Dorsolateral prefrontal cortex (tissue), 122 donors: ENCODE measurements at places on chromosomes 1 and 21.

GRCh38 chr1:78464449-78464891, 26.3 kb upstream of the PTGFR start:
- no peak for DNase-seq

DNA sequence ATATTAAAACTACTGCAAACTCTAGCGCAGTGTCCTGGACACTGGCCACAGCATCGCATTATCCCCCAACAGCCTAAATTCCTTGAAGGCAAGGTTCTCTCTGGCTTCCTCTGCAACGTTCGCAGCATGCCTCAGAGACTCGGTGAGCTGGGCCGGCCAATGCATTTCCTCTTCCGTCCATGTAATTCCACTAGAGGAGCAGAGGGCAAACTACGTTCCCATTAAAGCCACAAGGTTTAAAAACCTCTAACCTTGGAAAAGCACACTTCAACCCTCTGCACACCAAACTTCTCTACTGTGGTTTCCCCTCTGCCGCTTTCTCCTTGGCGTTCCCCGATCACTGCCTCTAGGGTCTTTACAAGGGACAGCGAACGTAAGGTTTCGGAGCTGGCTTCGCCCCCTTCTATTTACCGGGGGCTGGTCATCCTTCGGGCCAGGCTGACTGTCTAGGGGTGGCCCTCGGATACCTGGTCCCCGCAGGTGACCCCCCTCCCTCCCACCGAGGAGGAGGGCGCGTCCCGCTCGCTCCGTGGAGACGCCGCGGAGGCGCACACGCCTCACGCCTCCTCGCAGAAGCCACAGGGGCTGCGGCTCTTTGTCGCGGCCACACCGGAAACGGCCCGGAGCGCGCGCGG, 456 bp upstream of the SMYD2 start:
- DNase-seq, result peak; percentile 11

DNA sequence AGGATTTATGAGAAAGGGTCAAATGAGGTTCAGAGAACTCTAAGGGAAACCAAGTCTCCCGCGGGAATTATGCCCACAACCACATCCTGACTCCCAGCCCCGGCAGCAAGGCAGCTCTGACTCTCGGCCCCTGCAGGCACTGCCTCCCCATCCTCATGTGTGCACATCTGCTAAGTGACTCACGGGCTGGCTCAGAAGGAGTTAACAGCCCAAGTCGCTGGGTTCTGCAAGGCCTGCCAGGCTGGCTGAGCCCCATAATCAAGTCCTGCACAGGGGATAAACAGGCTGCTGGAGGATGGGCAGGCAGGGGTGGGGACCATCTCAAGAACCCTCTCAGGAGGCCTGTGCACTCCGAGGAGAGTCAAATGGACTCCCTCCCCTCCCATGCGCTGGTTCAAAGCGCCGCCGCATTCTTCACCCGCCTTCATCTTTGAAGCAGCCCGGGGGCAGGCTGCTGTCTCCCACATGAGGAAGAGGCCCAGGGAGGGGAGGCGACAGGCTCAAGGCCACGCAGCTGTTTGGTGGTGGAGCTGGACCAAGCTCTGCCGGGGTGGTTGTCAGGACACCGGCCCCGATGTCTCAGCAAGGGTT, 344.3 kb downstream of the MATN1 start:
- no peak for DNase-seq

- DNase-seq, result no peak
These were observed 1.6 kb upstream of the PFKL start for GRCh38 chr21:44298301-44298700.

DNA sequence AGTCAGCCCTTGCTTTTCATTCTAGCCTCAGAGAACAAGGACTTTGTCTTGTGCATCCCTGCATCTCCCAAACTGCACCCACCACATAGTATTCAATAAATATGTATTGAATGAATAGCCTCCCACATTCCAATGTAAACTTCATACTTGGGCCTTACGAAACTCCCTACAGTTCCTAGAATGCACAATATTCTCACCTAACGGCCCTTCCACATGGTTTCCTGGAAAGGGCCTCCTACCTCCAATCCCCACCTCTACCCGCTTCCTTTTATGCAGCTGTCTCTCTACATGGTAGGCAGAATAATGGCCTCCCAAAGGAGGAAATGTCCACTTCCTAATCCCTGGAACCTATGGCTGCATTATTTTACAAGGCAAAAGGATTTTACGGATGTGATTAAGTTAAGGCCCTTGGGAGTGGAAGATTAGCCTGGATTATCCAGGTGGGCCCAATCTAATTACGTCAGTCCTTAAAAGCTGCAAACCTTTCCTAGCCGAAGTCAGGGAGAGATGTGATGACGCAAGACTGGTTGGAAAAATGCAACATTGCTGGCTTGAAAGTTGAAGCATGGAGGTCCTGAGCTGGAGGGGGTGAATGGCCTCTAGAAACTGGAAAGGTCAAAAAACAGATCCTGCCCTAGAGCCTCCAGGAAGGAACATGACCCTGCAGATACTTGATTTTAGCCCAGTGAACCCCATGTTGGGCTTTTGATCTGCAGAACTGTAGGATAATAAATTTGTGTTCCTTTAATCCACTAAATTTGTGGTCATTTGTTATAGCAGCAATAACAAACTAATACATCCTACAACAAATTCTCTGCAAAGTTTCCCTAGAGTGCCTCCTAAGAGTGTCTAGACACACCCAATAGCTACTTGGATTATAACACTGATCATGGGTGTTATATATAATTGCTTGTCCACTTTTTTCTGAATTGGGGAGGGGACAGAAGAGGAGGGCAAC, 5.2 kb upstream of the PIK3C2B start:
- DNase-seq, result no peak

GRCh38 chr1:99887890-99888289, 37.7 kb downstream of the AGL start:
- DNase-seq, result no peak

DNA sequence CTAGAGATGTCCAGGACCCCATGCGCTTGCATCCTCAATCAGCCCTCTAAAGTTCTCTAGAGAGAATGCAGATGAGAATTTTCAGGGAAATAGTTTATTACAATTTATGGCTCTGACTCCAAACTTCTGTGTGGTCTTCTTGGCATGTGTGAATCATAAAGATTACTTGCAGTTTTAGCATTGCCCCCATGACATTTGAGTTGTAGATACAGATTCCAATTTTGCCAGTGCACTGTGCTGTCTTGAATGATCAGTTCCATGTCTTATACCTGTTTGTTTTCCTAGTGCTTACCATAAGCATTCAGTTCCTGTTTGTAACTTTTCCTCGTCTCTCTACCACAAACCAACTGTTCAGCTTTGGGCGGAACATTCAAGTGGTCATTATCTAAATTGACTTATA, 4.8 kb downstream of the KRTAP21-3 start:
- no peak for DNase-seq

DNA sequence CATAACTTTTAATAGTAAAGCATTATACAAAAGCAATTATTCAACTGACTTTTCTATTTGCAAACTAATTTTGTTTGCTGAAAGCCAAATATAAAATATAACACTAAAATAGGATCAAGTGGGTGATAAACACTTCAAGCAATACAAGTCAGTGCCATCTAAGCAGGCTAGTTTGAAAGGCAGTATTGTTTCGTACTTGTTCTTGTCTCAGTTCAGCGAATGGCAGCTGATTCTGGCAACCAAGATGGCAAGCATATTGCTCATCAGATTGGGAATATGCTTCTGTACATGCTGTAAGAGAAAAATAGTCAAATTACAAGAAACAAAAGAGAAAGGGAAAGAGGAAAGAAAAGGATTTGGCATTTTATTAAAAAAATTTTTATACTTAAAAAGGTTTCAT, 7.5 kb downstream of the TMEM59 start:
- no peak for DNase-seq

DNA sequence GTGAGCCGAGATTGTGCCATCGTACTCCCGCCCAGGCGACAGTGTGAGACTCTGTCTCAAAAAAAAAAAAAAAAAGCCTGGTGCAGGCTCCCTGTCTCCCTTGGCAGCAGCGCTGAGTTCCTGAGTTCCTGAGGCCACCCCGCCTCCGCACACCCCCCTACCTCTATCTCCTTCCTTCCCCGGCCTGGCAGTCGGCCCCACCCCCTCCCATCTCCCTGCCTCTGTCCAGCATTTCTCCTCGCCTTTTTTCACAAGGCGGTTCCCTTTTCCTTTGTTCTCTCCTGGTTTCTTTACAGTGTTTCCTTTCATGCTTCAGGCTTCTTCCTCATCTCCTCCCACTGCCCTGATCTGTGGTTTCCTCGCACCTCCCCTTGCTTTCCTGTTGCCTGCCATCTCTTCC, 2.7 kb downstream of the RORC start:
- no peak for DNase-seq

DNA sequence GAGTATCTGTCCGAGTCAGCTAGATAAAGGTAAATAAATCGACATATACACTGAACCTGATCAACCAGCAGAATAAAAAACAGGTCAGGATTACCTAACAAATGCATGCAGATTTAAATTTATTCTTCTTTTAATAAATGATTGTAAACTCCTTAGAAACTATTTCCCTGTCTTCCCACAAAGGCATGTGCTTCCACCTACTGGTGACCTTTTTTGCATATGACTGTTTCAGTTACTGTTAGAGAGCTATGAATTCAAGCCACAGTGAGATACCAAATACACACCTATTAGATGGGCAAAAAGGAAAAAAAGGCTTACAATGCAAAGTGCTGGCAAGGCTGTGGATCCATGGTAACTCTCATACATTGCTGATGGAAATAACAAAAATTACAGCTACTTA, 957.4 kb upstream of the NCAM2 start:
- no peak for DNase-seq

GRCh38 chr1:94209425-94209824, 28.0 kb downstream of the ARHGAP29 start:
- DNase-seq, result no peak

GRCh38 chr21:36510911-36511310, 31.0 kb upstream of the CLDN14 start:
- DNase-seq, result no peak

DNA sequence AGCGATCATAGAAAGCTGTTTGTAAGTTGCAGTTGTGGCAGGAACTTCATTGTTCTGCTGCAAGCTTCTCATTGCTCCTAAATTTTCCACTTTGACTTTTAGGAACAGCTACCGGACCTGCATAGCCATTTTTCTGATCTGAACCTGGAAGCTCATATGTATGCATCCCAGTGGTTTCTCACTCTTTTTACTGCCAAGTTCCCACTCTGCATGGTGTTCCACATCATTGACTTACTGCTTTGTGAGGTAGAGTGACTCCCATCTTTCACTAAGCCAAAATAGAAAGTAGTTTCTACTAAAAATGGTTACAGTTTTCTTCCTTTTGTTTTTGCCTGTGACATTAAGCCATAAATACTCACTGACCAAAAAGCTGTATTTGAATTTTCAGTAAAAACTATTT, 254.2 kb downstream of the GPR52 start:
- no peak for DNase-seq

DNA sequence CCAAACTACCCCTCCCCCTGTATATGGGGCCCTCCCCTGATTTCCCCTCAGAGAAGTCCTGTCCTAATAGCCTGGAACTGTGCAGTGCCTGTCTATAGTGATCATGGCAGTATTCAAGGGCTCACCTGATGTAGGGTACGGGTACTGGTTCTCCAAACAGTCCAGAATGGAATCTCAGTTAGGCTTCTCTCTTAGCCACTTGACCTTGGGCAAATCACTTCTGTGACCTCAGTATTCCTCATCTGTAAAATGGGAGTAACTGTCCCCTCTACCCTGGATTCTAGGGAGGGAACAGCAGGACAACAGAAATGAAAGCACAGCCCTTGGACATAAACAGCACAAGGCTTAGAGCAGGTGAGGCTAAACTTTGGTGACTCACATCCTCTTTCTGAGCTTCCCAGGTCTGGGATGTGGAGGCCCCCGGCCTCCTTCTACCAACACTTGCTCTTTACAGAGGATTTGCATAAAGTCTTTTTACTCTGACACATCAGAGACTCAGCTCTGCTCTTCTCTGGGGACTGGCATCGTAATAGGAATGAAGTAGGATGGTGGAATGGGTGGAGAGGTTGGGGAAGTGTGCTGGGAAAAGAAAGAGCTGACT, 20.0 kb upstream of the PDZK1IP1 start:
- DNase-seq, result no peak

DNA sequence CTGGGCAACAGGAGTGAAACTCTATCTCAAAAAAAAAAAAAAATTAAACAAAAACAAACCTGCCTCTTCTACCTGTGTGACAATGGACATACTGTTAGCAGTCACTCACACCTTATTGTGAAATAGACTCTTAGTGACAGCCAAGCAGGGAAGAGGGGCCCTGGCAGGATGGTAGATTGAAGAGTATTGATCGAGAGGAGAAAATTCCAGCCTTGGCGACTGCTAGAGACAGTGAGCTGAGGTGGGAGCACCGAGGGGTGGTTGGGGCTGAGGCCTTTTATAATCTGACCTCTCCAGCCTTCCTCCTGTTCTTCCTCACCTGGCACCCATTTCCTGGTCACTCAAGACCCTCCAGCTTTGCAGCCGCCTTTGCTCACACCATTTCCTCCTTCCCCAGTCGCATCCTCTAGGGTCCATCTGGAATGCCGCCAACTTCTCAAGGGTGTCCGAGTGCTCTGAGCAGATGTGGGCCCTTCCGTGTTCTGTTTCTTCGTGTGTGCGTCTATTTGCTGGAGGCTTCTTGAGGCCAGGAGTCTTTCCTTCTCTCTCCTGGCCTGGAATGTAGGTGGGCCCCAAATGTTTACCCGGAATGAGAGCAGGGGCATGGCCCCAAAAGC, 196.9 kb upstream of the TMEM51 start:
- no peak for DNase-seq

- no peak for DNase-seq
These were observed 407 bp downstream of the WNT4 start for GRCh38 chr1:22142315-22143064.
